CD8-positive, alpha-beta memory T cell (primary cell): ENCODE measurements at places on chromosomes 6 and 20.

DNA sequence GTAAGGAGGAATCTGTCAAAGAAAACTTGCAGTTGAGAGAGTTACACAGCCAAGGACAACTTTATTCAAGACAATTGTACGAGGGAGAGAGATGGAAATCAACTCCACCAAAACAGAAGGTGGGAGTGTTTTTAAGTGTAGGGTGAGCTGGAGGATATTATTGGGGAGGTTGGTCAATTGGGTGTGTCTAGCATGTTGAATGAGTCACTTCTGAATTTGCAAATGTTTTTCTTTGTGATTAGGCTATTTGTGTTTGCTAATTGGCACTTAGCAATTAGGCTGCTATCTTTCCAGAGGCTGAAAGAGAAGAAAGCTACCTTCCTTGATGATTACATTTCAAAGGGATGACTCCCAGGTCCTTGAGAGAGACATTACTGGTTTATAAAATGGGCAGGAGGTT, 441.1 kb downstream of the MEI4 start:
- DNase-seq, result no peak

DNA sequence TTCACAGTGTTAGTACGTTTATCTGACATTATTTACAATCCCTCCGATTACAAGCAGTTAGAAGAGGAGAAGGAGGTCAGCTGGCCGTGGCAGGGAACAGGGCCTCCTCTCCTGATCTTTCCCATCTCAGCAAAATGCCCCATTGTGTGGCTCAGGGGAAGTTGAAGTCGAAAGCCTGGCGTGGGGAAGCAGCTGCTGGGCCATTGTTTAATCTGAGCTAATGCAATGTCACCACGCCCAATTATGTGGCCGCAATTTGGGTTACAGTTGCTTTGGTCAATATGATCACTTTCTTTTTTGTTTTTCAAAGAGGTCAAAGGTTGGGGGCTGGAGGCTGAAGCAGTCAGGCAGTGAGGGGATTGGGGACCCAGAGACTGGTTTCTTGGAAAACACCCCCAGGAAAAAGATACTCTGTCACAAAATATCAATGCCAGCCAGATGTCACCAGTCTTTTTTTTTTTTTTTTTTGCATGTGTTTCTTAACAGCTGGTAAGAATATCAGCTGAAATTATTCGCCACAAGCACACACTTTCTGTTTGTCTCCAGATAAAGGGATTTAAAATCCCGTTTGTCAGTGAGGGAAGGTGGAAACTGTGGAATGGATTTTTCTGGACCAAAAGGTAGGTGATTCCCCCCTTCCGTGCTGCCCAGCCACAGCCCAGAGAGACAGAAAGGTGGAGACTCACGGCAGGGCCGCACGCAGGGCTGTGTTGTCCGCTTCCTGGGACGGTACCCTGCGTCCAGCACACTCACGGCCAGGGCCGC, 24.6 kb downstream of the DLL1 start:
- DNase-seq, result no peak

DNA sequence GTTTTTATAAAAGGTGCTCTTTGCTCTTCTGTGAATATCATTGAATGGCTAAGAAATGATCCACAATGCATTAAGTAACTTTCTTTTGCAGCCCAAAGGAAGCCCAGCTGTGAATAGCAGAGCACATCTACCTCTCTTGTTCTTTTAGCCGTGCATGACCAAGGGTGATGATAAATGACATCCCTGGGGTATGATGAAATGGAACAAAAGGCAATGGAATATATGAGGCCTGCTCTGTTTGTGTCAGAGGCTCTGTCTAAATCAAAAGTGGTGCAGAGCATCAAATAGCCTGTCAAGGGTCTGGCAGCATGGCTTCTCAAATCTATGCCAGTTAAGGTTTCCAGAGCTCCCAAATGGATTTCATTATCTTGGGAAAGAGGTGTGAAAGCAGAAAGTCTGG, 362.6 kb upstream of the RNF217 start:
- DNase-seq, result no peak

DNA sequence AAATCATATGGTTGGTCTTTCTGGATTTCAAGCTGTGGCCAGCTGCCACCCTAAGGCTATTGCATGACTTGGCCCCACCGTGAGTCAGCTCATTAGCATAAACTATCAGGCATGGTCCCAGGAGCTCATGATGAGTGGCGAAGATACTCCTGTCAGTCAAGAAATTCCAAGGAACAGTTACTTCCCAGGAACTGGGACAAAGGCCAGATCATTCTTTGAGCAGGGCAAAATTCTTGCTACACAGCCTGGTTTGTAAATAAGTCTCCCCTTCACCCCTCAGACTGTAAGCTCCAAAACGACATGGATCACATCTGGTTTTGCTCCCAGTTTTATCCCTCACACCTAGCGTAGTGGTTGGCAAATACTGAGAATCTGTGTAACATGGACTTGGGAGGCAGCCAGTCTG, 33.0 kb upstream of the KIAA1586 start:
- no peak for DNase-seq

GRCh38 chr20:8952721-8953120, 116.2 kb upstream of the PLCB4 start:
- no peak for DNase-seq

DNA sequence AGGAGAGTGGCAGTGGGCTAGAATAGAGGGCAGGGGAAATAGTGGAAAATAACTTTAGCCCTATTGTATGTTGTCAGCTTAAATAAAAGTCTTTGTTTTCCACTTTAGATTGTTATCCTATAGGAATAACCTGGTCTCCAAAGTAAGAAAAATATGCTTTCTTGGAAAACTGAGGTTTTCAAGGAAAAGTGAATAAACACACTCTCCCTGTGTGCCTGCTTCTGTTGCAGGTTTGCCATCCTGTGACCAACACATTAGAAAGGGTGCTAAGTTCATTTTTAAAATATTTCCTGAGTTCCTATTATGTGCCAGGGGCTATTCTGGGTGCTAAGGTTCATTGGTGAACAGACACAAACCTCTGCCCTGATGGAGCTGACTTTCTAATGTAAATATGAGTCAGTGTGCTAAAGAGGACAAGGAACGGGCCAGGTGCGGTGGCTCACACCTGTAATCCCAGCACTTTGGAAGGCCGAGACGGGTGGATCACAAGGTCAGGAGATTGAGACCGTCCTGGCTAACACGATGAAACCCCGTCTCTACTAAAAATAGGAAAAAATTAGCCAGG, 23.5 kb downstream of the BICRAL start:
- no peak for DNase-seq

GRCh38 chr6:121800047-121800446, 364.6 kb downstream of the GJA1 start:
- no peak for DNase-seq

DNA sequence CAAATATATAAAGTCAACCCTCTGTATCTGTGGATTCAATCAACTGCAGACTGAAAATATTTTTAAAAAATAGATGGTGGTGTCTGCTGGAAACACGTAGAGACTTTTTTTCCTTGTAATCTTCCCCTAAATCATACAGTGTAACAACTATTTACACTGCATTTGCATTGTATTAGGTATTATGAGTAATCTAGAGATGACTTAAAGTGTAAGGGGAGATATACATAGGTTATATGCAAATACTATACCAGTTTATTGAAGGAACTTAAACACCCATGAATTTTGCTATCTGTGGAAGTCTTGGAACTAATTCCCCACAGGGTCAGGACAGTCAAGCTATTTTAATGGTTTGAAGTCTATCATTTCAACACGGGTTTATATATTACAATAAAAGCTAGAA, 10.2 kb downstream of the HDAC2 start:
- no peak for DNase-seq

GRCh38 chr6:4134841-4135664, at the start of gene ECI2:
TSS of gene ECI2 (minus strand) at chr6:4135575. CDS start at chr6:4135560, 15 bp downstream.
- DNase-seq, result no peak
